ENCODE measurements at places on chromosomes 4 and X.

- no peak for DNase-seq
Measured at GRCh38 chr4:108215055-108215454, 46.3 kb upstream of the LEF1 start.

DNA sequence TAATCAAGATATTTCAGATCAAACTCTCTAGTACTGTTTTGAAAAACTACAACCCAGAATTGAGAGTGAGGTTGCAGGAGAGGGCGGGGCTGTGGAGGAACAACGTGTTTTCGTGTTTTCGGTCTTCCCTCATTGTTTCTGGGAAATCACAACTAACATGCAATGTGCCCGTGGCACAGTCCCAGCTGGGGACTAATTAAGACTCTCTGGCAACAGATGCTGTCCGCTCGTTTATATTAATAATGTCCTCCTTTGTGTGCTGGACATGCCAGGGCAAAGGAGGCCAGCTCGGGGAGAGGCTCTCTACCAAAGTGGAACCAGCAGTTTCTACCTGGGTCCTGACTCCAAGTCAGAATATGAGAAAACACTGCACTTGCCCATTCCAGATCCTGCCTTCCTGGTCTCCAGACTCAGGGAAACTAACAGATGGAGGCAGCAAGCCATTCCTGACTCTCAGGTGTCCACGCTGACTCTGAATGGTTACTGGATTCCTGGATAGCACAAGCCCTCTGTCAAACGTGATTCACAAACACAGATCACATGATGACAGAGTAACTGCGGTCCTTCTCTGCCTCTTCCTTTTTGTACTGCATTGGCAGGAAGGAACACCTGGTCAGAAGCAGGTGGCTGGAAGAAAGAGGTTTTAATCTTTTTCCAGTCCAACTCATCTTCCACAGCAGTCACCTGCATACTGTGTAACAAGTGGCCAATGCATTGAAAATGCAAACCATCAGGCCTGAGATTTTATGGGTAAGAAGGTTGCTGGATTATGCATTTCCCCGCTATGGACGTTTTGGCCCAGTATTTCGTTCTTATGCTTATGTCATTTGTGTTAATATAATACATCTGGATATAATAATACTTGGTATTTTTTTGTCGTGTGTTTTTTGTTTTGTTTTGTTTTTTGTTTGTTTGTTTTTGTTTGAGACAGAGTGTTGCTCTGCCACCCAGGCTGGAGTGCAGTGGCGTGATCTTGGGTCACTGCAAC, 65.0 kb downstream of the COQ2 start:
- no peak for DNase-seq

DNA sequence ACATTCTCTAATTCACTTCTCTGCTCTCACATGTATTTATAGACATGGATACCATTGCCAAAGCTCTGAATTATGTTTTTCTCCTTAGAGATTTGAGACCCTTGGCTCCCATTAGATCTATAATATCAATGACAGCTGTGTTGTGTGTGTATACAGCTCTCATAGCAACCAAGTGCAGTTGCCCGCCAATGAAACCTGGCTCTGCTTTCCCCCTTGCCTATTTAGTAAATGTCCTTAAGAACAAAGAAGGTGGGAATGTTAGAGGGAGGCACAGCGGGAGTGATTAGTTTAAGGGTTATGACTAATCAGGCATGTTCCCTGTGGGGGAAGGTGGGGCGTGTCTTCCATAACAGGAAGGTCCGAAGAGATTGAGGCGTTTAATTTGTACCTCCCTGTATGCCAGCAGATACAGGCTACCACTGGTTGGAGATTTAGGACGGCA, 100.5 kb upstream of the TBC1D9 start:
- no peak for DNase-seq

DNA sequence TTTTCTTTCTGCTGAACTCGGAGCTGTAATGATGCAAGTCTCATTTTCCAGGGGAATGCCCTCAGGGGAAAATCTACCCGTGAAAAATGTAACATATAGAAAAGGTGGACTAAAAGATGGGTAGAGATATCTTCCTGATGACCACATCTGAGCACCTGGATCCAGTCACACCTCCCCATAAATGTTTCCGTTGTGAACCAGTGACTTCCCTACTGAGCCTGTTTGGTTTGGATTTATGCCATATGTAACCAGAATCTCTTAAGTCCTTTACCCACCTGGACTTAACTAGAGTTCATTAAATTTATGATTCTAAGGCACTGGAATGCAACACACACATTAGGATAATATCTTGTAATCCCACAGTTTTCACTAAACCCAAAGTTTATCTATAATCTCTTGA, 171.1 kb downstream of the ZNF330 start:
- no peak for DNase-seq

GRCh38 chrX:103002576-103002975, 61.4 kb downstream of the BEX1 start:
- no peak for DNase-seq

GRCh38 chr4:184907216-184907615, 81.4 kb upstream of the ACSL1 start:
- DNase-seq, result no peak

GRCh38 chr4:37687194-37687562, 1.0 kb upstream of the RELL1 start:
- no peak for DNase-seq

GRCh38 chr4:123265443-123265842, 131.2 kb upstream of the SPRY1 start:
- DNase-seq, result no peak

- DNase-seq, result no peak
Measured at GRCh38 chr4:7005571-7005970, 37.6 kb upstream of the TADA2B start.

DNA sequence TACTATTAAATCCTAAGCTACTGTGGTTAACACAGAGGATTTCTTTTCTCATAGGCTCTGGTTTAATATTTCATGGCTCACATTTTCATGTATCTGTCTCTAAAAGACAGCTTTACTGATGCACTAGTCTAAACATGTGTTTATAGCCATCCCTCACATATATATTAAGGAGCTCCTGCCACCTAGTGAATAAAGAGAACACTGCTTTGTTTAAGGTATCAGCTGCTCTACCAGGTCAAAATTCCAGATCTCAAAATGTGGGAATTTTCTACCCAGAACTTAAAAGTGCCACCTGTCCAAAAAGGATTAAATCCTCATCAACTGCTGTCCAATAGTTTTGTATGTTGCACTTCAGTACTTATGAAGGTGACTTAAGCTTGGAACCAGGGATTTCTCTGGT, 188.5 kb upstream of the TEX13C start:
- DNase-seq, result no peak

- peak; percentile 17 for DNase-seq
Measured at GRCh38 chrX:81957900-81958545, 756.1 kb downstream of the SH3BGRL start.

DNA sequence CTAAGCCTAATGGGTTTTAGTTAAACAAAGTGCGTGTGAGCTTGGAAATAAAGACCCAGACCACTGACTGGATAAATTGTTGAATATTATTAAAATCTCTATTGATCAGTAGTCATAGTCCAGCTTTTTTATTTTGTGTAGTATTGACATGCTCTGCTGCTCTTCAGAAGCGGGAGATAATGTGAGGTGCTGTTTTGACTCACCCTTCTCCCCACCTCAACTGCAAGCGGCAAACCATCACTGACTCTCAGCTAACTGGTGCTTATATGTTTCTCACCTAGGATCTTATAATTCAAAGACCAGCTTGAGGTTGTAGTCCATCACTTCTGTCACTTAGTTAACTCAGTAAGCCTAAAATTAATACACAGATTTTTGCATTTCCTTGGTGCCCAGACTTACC, 72.2 kb downstream of the COMMD8 start:
- no peak for DNase-seq

- no peak for DNase-seq
Measured at GRCh38 chr4:19030536-19030935, 1009.0 kb upstream of the LCORL start.

- DNase-seq, result no peak
Measured at GRCh38 chr4:3851881-3852280, 85.7 kb downstream of the ADRA2C start.

DNA sequence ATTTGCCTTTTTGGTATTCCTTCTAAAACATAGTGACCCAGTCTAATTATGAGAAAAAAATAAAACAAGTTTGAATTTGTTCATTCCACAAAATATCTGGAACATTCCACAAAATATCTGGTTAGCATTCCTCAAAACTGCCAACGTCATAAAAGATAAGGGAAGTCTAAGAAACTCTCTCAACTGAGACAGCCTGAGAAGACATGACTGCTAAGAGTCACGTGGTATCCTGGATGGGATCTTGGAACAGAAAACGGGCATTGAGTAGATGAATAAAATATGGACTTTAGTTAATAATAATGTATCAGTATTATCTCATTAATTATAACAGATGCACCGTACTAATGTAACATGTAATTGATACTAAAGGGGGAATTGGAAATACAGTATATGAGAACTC, 280.9 kb downstream of the ARAP2 start:
- no peak for DNase-seq

DNA sequence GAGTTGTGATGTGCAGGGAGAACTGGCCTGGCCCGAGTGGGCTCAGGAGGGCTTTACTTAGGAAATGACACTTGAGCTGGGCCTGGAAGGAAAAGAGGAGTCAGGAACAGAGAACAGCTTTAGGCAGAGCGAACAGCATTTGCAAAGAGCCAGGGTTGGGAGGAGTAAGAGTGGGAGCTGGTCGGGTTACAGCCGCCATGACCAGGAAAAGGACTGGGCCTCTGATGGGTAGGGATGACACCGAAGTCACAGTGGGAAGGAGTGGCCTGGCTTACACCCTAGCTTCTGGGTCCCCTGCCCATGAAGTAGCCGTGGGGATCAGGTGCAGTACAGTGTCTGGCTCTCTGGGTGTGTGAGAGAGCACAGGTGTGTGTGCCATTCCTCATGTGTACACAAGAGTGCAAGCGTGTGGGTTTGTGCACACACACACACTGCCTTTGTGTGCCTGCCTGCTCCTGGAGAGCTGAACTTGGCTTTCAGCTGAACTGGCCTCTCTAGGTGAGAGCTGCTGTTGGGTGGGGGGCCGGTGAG, 31.6 kb downstream of the TRMT44 start:
- DNase-seq, result no peak

- no peak for DNase-seq
Measured at GRCh38 chr4:39205000-39205399, 22.7 kb downstream of the WDR19 start.

DNA sequence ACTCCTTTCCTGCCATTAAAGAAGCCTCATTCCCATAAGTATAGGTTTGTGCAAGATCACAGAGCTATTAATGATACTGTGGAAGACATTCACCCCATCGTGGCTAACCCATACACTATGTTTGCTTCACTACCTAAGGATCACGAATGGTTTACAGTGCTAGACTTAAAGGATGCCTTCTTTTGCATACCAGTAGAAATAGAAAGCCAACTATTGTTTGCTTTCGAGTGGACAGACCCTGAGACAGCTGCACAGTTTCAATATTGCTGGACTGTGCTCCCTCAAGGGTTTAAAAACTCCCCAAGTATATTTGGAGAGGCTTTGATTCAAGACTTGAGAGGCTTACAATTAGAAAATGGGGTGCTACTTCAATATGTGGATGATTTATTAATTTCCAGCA, 16.0 kb upstream of the PAPSS1 start:
- DNase-seq, result no peak

GRCh38 chr4:56976837-56977320, 527 bp downstream of the NOA1 start:
- DNase-seq, result no peak

DNA sequence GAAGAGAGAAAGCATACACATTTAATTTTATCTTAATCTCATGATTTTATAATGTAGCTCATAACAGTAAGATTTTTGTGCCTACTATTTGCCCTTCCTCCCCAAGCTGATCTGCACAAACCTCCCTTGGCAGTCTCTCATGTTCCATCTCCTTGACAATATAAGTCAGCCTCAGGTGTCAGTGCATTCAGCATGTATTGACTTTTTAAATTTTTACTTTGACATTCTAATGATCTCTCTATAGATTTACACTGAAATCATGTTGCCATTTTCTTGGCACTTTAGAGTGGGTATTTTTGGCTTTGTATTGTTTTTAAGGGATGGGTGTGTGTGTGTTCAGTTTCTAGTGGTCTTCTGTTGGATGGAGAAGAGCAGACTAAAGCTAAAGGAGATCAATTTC, 505.3 kb upstream of the CPEB2 start:
- no peak for DNase-seq

- DNase-seq, result no peak
Measured at GRCh38 chr4:8163026-8163425, 4.4 kb upstream of the ABLIM2 start.

GRCh38 chr4:144621681-144622080, 24.3 kb upstream of the HHIP start:
- DNase-seq, result no peak

DNA sequence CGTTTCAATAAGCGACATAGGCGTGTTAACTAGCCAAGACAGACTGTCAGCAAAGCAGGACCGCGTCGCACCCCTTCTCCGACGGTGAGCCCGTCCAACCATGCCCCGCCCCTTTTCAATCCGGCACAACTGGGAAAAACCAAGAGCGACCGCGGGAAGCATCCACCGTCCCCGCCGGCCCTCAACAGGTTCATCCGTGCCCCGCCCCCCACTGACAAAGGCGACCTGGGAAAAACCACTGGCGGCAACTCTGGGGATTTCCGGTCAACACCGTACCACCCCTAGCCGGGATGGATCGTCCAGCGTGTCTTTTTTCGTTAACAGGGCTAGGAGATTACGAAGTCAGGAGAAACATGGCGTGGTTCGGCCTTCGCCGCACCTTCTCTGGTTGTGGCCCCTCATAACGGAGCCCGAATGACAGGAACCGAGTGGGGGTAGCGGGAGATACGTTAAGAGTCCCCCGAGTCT, 377 bp downstream of the TIMM17B start:
- peak; percentile 34 for DNase-seq

DNA sequence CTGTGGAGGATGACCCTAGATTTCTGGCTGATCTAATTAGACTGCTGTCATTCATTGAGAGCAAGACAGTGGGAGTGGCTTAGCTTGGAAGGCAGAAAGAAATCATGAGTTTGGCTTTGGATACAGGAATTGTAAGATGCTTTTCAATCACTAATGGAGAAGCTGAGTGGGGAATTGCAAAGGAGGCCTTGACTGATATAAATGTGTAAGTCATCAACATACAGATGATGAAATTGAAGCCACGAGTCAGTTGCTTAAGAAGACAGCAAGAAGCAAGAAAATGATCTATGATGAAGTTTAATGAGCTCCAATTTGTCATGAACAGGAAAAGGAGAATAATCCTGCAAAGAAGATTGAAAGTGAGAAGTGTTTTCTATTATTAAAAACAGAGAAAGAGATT, 136.7 kb upstream of the C1QTNF7 start:
- no peak for DNase-seq

DNA sequence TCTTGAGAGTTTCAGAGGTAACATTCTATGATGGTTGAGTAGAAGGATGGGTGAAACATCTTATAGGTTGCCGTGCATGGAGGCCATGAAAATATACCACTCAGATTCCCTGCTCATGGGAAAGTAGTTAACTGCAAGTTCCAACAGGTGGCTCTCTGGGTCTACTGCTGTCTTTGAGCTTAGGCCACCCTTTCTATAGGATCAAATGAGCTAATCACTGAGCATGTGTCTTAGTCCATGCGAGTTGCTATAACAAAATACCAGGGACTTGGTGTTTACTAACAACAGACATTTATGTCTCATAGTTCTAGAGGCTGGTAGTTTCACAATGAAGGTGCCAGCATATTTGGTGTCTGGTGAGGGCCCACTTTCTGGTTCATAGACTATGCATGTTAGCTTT, 144.8 kb upstream of the UNC5C start:
- DNase-seq, result peak; percentile 32
